ENCODE measurements at places on chromosomes 13 and 19.
A peak's percentile ranks its signal among the peaks of the same experiment; 100 is the strongest.

DNA sequence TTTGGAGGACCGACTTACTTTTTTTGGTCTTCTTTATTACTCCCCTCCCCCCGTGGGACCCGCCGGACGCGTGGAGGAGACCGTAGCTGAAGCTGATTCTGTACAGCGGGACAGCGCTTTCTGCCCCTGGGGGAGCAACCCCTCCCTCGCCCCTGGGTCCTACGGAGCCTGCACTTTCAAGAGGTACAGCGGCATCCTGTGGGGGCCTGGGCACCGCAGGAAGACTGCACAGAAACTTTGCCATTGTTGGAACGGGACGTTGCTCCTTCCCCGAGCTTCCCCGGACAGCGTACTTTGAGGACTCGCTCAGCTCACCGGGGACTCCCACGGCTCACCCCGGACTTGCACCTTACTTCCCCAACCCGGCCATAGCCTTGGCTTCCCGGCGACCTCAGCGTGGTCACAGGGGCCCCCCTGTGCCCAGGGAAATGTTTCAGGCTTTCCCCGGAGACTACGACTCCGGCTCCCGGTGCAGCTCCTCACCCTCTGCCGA, 409 bp downstream of the FOSB start:
- no peak for DNase-seq

DNA sequence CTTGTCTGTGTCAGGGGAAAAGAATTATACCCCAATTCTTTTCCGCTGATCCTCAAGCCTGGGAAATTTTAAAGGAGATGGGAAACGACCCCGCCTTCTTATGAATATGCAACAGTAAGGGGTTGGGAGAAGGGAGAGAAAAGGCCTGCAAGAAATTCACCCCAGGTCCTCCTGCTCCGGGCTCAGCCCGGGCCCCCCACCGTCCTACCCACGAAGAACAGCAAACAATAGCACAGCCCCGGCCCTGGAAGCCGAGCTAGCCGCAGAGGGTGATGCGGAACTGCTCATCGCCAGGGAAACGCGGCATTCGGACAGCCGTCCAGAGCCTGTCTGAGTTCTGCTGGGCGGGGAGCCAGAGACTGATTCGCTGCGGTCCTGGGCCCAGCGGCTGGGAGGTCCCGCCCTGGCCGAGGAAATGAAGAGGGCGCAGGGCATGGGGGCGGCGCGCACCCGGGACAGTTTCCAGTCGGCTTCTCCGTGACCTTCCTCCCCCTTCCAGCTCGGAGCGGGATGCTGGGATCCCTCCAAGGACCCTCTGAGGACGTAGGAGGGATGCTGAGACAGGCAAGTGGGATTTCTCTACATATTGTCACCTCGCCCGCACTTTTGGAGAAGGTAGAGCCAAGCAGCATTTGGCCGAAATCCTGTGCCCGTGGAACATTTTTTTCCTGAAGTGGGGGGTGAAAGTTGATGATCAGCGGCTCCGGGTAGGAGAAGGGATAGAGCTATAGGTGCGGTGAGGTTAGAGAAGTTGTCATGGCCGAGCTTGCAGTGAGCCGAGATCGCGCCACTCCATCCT, 82.3 kb upstream of the C1QTNF9B start:
- DNase-seq: peak; percentile 92

DNA sequence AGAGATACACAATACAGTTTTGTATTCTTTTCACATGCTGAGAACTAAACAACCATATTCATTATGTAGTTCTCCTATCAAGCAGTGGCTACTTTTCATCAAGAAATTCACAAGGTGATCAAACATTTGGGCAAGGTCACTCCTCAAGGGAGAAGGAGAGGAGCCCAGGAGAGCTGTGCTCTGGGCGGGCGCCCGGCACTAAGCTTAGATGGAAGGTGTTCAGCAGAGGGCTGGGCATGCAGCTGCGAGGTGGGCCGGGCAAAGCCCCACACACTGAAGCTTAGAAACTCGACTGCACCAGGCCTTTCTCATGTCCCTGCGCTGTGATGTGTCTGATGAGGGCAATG, 30.4 kb upstream of the SPACA7 start:
- no peak for DNase-seq

GRCh38 chr13:45474584-45475454, 10.1 kb downstream of the COG3 start:
- DNase-seq: no peak

DNA sequence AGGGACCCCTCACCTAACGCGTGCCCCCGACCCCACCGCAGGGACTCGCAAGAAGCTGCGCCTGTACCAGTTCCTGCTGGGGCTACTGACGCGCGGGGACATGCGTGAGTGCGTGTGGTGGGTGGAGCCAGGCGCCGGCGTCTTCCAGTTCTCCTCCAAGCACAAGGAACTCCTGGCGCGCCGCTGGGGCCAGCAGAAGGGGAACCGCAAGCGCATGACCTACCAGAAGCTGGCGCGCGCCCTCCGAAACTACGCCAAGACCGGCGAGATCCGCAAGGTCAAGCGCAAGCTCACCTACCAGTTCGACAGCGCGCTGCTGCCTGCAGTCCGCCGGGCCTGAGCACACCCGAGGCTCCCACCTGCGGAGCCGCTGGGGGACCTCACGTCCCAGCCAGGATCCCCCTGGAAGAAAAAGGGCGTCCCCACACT, 4.7 kb upstream of the MYBPC2 start:
- peak; percentile 64 for DNase-seq

DNA sequence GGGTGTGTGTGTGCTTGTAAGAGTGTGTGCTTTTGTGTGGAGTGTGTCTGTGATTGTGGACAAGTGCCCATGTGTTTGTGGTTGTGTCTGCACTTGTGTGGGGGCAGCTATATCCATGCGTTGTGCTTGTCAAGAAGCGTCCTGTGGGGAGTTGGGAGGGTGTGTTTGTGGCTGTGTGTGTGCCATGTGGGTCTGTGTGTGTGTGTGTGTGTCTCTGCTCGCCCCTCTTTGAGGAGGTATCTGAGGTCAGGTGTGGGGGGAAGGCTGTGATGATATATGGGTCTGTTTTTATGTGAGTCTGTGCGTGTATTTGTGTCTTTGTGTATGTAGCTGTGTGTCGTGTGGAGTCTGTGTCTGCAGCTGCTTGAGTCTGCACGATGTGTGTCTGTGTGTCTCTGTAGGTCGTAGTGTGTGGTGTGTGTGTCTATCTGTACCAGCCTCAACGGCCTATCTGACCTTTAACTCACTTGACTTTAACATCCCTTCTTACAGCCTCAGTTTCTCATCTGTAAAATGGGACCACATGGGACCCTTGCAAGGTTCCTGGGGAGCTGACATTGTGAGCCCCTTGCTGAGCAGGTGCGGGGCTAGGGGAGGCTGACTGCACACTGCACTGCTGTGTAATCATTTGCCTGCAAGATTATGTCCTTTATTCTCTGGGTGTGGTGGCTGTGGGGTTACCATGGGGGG, 4.0 kb upstream of the NFIC start:
- no peak for DNase-seq

GRCh38 chr13:64099994-64100393, 2684.3 kb upstream of the PCDH20 start:
- no peak for DNase-seq

- no peak for DNase-seq
Observed at GRCh38 chr19:55442372-55442961, 633 bp downstream of the SHISA7 start.

GRCh38 chr19:15641901-15642491, 1.3 kb downstream of the CYP4F3 start:
- DNase-seq: no peak
